ENCODE measurements at places on chromosomes 4 and X.
A peak's percentile ranks its signal among the peaks of the same experiment; 100 is the strongest.

DNA sequence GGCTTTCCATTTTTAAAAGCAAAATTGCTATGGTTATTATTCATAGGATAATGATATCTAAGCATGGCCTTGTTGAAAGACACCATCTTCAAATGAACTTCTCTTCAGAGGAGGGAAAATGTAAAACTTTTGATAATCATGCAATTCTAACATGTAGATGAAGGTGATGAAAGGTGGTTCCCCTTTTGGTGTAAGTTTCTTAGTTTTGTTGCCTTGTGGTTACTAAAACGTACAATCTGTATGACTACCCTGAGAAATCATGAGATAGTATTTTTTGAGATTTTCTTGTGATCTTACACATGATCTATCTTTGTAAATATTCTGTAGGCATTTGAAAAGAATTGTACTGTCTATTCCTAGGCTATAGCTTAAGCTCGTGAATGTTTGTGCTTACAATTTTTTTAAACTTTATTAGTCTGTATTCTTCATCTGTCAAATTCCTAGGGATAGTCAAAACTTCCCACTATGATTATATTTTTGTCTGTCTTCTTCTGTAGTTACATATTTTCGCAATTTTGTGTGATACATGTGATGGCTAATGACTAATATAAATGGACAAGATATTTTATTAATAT, 47.5 kb downstream of the PTPN13 start:
- DNase-seq: no peak

DNA sequence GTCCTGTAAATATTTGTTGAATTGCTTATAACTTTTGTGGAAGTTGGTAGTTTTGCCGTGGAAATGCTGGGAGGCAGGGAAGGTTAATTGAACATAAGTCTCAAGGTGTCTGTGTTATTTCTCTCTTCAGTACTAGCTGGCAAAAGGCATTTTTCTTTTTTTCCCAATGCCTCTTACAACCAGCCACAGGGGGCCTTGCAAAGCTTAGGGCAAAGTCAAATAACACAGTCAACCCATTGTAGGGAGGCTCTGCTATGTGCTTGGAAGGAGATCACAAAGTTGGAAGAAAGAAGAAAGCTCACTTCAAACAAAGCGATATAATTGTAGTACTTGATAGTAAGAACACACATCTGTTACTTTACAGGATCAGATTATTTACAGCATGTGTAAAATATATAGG, 802.6 kb downstream of the PDHA2 start:
- DNase-seq: no peak

DNA sequence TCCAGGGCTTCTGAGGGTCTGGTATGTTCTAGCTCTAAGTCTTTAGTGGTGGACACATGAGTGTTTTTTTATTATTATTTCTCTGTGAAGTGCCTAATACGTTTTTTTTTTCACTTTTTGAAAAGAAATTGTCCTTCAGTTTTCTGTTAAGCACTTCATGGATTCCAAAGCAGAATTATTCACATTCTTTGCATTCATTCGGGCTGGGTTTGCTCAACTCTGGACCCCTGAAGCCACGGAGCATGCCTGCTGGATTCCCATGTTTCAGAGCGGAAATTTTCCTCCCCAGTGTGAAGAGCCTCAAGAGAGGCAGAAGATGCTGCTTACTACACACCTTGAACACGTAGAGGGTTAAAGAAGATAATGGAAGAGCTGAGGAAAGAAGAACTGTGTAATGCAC, 107.5 kb downstream of the EGF start:
- DNase-seq: peak; percentile 31

DNA sequence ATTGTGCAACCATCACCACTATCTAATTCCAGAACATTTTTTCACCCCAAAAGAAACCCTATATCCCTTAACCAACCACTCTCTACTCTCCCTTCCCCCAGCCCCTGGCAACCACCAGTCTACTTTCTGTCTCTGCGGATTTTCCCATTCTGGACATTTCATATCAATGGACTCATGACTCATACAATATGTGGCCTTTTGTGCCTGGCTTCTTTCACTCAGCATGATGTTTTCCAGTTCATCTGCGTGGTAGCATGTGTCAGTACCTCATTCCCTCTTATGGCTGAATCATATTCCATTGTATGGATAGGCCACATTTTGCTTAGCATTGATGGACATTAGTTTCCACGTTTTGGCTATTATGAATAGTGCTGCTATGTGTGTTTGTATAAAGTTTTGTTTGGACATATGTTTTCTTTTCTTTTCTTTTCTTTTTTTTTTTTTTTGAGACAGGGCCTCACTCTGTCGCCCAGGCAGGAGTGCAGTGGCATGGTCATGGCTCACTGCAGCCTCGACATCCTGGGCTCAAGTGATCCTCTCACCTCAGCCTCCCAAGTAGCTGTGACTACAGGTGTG, 335.4 kb downstream of the BCOR start:
- DNase-seq: no peak

- DNase-seq: no peak
These were observed 382.0 kb downstream of the RAPGEF2 start for GRCh38 chr4:159484864-159485263.

GRCh38 chrX:108699368-108699767, 37.0 kb downstream of the IRS4 start:
- peak; percentile 36 for DNase-seq

- DNase-seq: no peak
These were observed 5.1 kb downstream of the IL3RA start for GRCh38 chrX:1341545-1342184.

GRCh38 chr4:74527049-74527448, 82.1 kb downstream of the AREG start:
- no peak for DNase-seq

DNA sequence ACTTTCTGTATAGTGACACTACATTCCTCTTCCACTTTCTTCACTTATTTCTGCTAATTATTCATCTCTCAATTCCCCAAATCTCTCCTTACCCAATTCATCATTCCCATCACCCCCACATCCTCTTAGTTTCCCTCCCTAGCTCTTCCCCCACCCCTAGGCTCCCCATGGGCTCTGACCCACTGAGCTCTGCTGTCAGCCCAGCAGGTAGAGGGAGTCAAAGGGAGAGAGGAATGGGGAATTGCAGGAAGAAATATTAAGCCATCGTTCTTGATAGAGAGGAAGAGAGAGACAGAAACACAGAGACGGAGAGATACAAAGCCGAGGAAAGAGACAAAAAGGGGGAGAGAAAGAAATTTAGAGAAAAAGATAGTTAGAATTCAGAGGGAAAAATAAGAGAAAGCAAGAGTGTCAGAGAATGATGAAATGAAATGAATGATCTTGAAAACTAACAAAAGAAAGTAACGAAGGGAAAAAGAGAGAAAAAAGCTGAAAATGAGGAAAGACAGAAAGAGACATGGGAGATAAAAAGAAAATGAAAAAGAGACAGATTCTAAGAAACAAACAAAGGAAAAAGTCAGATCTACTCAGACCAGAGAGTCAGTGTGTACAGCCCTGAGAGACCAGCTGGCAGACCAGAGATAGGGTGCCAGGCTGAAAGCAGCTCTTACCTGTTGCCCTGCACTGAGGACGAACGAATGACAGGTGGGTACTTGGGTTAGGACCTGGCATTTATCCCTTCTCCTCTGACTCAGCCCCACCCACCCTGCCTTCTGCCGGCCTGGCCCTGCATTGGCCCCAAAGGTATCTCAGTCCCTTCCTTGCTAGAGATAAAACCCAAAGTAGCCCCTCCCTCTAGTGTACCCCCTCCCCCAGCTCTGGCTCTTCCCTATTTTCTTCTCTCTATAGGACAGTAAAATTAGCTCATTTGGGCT, at the start of gene ALAS2:
TSS of gene ALAS2 (minus strand) at position 707 of the 935 bp plus-strand sequence. CDS start 4,977 bp downstream, outside the sequence.
- no peak for DNase-seq

DNA sequence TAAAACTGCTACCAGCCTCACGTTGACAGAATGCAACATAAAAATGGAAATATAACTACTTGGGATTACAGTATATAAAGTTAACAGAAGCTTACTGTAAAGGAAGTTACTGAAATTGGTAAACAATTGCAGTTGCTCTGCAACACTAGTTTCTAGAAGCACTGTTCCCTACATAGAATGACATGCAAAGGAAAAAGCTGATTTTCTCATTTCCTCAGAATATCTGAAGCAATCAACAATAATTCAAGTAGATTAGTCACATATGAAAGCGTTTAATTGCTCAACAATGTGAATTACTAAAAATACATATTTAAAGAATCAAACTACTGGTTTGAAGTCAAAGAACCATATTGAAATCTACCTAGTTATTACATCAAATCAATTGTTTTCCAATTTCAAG, 31.8 kb downstream of the PDGFC start:
- no peak for DNase-seq

Data from AG08395 (cell line).